Activated CD8-positive, alpha-beta T cell treated with anti-CD3 and anti-CD28 coated beads, Interleukin-2, amount 10 ng/mL, durations not matched to agents 7 days and 5 days (primary cell): ENCODE measurements at places on chromosomes 12 and 14. TPM values are rescaled to one million over a fixed set of nuclear protein-coding genes. Genes with fewer than 3 reads are reported as not detected.

DNA sequence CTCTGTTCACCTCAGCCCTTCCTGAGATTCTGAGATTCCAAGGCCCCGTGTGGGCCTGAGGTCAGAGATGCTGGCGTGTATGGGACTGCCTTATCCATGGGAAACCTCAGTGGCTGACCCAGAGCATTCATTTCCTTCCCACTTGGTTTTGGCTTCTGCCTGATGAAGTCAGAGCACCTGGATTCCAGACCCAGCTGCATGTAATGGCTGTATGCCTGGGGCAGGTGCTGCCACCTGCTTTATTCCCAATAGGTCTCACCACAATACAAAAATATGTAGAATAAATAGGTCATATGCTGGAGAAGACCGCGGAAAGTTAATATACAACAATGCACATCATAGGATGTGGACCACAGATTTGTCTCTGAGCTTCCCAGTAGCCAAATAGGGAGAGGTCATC lies 25.6 kb downstream of the FIGNL2 start:
- peak overlapping the region; percentile 39 for H3K27ac ChIP-seq
- DNase-seq = no peak
- H3K4me3 ChIP-seq = peak overlapping the region; percentile 6
- peaks cover 21% of the 10 kb centered on the region for H3K4me1 ChIP-seq
- H3K27me3 ChIP-seq = no peaks in the 10 kb centered on the region

Gene LYSET
- total RNA-seq = 9.7 TPM

Gene CAPZA3
- total RNA-seq = not detected

Gene USP44
- total RNA-seq = 17.1 TPM

- H3K4me1 ChIP-seq = no peaks in the 10 kb centered on the region
- no peak overlapping the region for H3K27ac ChIP-seq
- H3K27me3 ChIP-seq = peaks cover 12% of the 10 kb centered on the region
- no peaks in the 10 kb centered on the region for H3K36me3 ChIP-seq
- no peak for DNase-seq
- H3K4me3 ChIP-seq = no peak overlapping the region
These were observed 24.2 kb downstream of the NUAK1 start for GRCh38 chr12:106114447-106115068.

- peaks cover 4% of the 10 kb centered on the region for H3K27me3 ChIP-seq
- no peak overlapping the region for H3K4me3 ChIP-seq
- no peaks in the 10 kb centered on the region for H3K4me1 ChIP-seq
- no peaks in the 10 kb centered on the region for H3K36me3 ChIP-seq
These were observed 6.5 kb upstream of the ITPR2 start for GRCh38 chr12:26839512-26839911.

- H3K4me3 ChIP-seq = no peak overlapping the region
- no peaks in the 10 kb centered on the region for H3K36me3 ChIP-seq
- DNase-seq = no peak
These were observed 150.6 kb upstream of the TBX3 start for GRCh38 chr12:114834621-114835020.

GRCh38 chr12:48157889-48158370 lies 615 bp upstream of the ASB8 start:
- H3K4me3 ChIP-seq = peak overlapping the region; percentile 95
- peaks cover 1% of the 10 kb centered on the region for H3K27me3 ChIP-seq
- H3K36me3 ChIP-seq = peaks cover 8% of the 10 kb centered on the region

GRCh38 chr14:102965971-102966655 lies 43.6 kb downstream of the AMN start:
- H3K4me1 ChIP-seq = no peaks in the 10 kb centered on the region
- H3K4me3 ChIP-seq = no peak overlapping the region
- H3K36me3 ChIP-seq = no peaks in the 10 kb centered on the region
- no peaks in the 10 kb centered on the region for H3K27me3 ChIP-seq

- peaks cover 16% of the 10 kb centered on the region for H3K36me3 ChIP-seq
- H3K27ac ChIP-seq = no peak overlapping the region
- DNase-seq = no peak
These were observed 348.5 kb upstream of the RGS6 start for GRCh38 chr14:71583705-71584104.

Gene CCDC88C
- 147 TPM for total RNA-seq

DNA sequence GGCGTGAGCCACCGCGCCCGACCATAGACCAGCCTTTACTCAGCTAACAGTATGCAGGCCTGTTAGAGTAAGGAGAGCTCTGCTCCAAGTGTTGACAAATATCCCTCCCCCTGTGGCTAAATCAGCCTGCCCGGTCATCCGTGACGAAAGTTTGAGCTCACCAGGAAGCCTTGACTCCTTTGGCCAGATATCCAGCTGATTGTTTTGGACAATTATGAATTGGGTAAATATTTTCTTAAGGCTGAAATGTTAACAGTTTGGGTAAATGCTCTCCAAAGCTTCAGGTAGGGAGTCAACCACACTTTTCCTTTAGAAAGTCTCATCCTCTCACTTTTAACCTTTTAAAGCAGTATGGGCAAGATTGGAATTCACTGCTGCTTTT lies 157.9 kb downstream of the PAWR start:
- no peaks in the 10 kb centered on the region for H3K27me3 ChIP-seq
- no peak overlapping the region for H3K27ac ChIP-seq
- H3K4me1 ChIP-seq = no peaks in the 10 kb centered on the region
- no peak overlapping the region for H3K4me3 ChIP-seq

- DNase-seq = no peak
- no peak overlapping the region for H3K4me3 ChIP-seq
- H3K36me3 ChIP-seq = no peaks in the 10 kb centered on the region
- H3K4me1 ChIP-seq = no peaks in the 10 kb centered on the region
- no peak overlapping the region for H3K27ac ChIP-seq
- H3K27me3 ChIP-seq = peaks cover 13% of the 10 kb centered on the region
These were observed 225.4 kb downstream of the RBM19 start for GRCh38 chr12:113740699-113741098.

Gene ACSM4
- total RNA-seq = not detected

DNA sequence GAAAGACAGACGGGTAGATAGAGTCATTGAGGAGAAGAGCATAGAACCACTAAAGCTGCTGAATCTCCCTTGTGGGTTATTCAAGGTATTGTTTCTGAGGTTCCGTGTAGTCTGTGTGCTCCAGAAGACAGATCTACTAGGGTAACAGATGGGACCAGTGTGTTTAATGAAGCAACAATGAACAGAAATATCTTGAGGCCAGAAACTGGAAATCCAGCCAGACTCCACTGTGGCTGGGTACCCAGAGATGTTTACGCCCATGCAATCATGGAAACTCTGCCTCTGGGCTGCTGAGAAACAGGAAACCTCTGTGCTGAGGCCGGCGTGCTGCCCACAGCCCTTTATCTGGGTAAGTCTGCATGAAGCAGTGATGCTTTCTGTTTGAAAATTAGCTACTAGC lies 8.3 kb downstream of the PROX2 start:
- peak overlapping the region; percentile 86 for H3K27ac ChIP-seq
- no peaks in the 10 kb centered on the region for H3K36me3 ChIP-seq
- H3K27me3 ChIP-seq = no peaks in the 10 kb centered on the region
- peak; percentile 86 for DNase-seq
- H3K4me3 ChIP-seq = peak overlapping the region; percentile 46
- peaks cover 33% of the 10 kb centered on the region for H3K4me1 ChIP-seq

DNA sequence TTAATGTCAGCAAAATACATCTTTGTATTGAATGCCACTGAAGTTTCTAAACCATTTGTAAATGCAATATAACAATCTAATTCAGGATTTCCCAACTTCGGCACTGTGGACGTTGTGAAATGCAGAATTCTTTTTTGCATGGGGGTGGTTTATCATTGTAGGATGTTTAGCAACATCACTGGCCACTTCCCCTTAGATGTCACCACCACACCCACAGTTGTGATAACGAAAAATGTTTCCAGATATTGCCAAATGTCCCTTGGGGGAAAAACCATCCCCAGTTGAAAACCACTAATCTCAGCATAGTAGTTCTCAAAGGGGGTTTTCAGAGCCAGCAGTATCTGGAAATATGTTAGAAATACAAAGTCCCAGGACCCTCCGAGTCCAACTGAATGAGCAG lies 203.3 kb downstream of the NAV3 start:
- H3K4me3 ChIP-seq = no peak overlapping the region
- H3K27ac ChIP-seq = no peak overlapping the region
- no peaks in the 10 kb centered on the region for H3K4me1 ChIP-seq
- no peaks in the 10 kb centered on the region for H3K36me3 ChIP-seq
- no peak for DNase-seq
- H3K27me3 ChIP-seq = no peaks in the 10 kb centered on the region

GRCh38 chr14:23106747-23107045 lies 1.9 kb upstream of the CIROP start:
- no peak overlapping the region for H3K4me3 ChIP-seq
- no peaks in the 10 kb centered on the region for H3K27me3 ChIP-seq
- H3K4me1 ChIP-seq = no peaks in the 10 kb centered on the region
- H3K27ac ChIP-seq = no peak overlapping the region
- H3K36me3 ChIP-seq = no peaks in the 10 kb centered on the region
- DNase-seq = no peak

DNA sequence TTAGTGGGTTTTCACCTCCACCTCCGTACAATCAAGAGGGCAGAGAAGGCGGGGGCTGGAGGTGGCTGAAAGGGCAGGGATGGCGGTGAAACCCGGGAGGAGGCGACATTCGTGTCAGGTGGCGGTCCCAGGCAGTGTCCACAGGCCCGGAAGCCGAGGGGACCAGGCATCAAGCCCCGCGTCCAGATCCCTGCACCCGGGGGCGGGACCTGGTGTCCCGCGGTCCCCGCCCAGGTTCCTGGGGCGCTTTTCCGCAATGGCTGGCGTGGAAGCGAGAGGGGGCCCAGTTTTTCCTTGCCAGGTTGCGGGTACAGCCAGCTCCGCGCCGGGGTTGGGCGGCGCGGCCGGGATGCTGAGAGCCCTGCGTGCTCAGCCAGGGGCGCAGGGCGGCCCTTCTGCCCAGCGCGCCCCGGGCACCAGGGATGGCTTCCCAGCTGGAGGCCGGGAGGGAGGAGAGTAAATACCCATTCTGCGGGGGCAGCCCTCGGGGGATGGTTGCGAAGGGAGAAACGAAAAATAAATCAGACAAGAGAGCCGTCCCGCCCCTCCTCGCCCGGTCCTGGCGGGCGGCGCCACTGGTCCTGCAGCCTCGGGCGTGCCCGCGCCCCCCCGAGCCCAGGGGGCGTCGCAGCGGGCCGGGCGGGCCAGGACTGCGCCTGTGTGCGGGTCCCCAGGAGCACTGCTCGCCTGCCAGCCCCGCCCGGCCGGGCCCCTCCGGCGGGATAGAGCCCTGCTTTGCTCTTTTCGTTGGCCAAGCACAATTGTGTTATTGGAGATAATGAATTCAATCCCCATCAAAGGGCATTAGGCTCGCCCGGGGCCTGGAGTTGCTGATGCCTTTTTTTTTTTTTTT lies 11.5 kb downstream of the FOXA1 start:
- no peaks in the 10 kb centered on the region for H3K4me1 ChIP-seq
- no peak for DNase-seq
- no peak overlapping the region for H3K27ac ChIP-seq
- peaks cover 37% of the 10 kb centered on the region for H3K27me3 ChIP-seq

Gene ENDOU
- not detected for total RNA-seq

GRCh38 chr14:95683793-95684192 lies 2.4 kb upstream of the TCL1B start:
- no peaks in the 10 kb centered on the region for H3K36me3 ChIP-seq
- peaks cover 2% of the 10 kb centered on the region for H3K27me3 ChIP-seq
- H3K4me3 ChIP-seq = no peak overlapping the region
- no peak overlapping the region for H3K27ac ChIP-seq

Gene SYCP3
- total RNA-seq = 1.7 TPM

Gene PRR4
- 1.3 TPM for total RNA-seq

DNA sequence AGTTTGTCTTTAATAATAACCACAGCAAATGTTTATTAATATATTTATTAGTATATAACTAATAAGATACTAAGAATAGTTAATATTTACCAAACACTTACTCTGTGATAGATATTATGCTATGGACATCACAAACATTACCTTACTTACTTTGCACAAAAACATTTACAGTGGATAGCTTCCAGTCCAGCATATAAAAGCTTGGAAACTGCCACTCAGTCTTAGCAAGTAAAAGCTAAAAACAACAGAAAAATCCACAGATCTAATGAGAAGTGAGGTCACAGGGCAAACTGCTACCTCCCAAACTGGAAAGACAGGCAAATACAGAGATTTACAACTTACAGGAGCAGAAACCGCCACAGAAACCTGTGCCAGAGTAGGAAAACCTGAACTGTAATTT lies 99.8 kb downstream of the METTL25 start:
- no peak overlapping the region for H3K4me3 ChIP-seq
- peaks cover 3% of the 10 kb centered on the region for H3K36me3 ChIP-seq
- no peak for DNase-seq
- no peaks in the 10 kb centered on the region for H3K27me3 ChIP-seq
- no peak overlapping the region for H3K27ac ChIP-seq

DNA sequence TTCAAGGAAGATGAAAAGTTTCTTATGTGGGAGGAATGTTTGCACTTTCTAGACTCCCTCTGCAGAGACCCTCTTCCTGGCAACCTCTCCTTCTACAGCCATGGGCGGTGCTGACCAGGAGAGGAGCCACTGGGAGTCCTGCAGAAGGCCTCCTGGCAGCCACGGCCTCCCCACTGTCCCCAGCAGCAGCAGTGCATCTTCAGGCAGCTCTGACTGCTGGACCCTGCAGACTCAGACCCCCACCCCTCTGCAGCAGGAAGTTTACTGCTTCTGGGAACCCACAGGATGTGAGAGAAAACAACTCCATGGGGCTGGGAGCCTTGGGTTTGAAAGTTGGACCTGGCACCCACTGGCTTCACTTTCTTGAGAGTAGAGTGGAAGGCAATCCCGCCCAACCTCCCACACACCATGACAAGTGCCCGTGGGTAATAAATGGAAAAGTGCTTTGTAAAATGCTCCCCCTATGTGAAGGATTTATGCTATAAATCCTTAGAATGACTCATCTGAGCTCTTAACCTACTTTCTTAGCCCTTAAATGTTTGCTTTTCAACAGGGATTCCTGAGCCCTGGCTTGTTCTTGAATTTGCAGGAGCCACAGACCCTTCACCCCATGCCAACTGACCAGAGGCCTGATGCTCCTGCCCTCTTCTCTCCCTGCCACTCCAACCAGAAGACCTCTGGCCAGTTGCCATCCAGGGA lies 37.5 kb upstream of the DDX11 start:
- H3K4me3 ChIP-seq = no peak overlapping the region
- H3K4me1 ChIP-seq = peaks cover 3% of the 10 kb centered on the region
- H3K27ac ChIP-seq = no peak overlapping the region
- peaks cover 4% of the 10 kb centered on the region for H3K27me3 ChIP-seq
- DNase-seq = no peak

- H3K27me3 ChIP-seq = no peaks in the 10 kb centered on the region
- H3K4me3 ChIP-seq = no peak overlapping the region
- no peak for DNase-seq
- no peaks in the 10 kb centered on the region for H3K4me1 ChIP-seq
These were observed 142.7 kb downstream of the TTLL5 start for GRCh38 chr14:75803765-75804164.

GRCh38 chr14:95733212-95733611 lies 19.3 kb upstream of the TCL1A start:
- H3K4me3 ChIP-seq = no peak overlapping the region
- DNase-seq = no peak
- H3K4me1 ChIP-seq = peaks cover 2% of the 10 kb centered on the region
- no peaks in the 10 kb centered on the region for H3K36me3 ChIP-seq

Gene CLEC1B
- total RNA-seq = not detected
